ENCODE measurements at places on chromosomes 6 and 20.
A peak's percentile ranks its signal among the peaks of the same experiment; 100 is the strongest.

DNA sequence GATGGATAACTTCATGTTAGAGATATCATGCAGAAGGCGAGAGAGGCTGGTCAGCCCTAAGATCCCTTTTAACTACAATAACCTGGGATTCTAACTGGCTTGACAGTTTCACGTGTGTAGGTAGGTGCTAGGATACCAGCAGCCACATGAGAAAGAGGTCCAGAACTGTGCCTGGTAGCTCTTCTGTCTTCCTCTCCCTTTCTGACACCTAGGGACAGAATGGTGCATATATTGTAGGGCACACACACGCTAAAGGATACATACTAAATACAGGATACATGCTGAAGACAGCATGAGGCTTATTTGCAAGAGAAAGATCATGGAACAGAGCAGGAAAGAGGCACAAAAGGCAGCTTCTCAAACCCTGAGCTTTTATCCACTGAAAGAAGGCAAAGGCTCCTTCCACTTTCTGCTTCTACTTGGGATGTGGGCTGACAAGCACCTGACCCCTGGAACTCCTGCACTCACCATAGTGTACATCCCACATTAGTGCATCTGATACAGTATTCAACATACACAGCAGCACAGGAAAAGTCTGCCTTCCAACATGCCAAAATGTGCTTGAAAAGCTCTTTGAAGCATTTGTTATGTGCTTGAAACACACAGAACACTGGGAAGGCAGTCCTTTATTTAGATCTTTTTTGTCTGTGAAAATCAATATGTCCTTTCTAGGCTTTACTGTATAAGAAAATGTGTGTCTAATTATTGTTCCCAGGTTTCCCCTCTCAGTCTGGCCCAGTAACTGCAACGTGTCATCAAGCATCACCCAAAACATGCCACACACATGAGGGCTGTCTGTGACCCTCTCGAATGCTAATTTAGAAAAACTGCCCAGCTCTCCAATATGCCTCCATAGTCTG is 3.2 kb downstream of the SLC22A23 start:
- DNase-seq = no peak

GRCh38 chr6:74598462-74599393 is 607.1 kb downstream of the COL12A1 start:
- DNase-seq = no peak

- peak; percentile 19 for DNase-seq
Measured at GRCh38 chr6:125197795-125198269, 44.3 kb downstream of the TPD52L1 start.

DNA sequence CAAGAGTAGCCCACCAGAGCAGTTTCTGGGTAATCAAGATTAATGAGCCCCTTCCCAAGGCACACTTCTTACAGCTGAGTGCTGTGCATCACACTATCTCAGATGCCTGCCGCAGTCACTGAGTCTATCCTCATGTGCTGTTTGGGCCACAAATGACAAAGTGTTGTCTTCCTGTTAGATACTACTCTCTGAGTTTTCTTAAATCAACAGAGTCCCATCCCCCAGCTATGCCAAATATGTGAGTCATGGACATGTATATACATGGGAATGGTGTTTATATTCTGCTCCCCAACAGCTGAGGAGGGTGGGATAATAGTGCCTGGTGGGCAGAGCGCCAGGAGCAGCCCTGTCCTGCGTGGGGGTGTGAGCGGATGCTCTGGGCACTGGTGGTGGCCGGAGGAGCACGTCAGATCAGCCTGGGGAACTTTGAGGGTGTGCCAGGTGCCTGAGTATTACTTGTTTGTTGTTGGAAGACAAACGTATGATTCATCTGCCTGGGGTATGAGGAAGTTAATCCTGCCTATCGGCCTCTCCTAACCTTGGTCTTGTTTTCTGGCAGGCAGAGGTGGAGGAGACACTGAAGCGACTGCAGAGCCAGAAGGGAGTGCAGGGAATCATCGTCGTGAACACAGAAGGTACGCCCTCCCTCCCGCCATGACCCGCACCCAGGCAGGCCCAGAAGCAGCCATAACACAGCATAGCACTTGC is 9.6 kb downstream of the DYNLRB1 start:
- peak; percentile 98 for DNase-seq

DNA sequence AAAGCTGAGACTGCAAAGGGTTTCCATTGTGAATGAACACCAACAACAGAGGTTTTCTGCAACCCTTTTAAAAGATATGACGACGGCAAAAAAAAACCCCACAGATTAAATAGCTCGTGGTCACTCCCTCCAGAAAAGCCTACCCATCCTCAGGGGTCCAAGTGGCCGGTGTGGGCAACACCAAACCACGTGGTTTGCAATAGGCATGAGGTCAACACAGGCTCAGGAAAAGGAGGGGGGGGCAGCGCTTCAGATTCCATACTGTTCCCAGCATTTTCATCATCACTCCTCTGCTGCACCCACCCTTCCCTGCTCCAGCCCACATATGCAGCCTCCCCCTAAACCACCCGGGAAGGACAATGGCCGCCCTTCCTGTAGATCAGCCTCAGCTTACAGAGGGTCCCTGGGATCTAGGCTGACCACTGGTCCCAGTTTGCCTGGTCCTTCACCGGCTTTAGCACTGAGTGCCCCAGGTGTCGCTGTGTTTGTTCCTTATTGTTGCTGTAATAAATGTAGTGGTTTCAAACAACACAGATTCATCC is 122.8 kb upstream of the PHACTR3 start:
- no peak for DNase-seq

- DNase-seq = no peak
Measured at GRCh38 chr6:138863321-138863720, 67.4 kb downstream of the ECT2L start.

DNA sequence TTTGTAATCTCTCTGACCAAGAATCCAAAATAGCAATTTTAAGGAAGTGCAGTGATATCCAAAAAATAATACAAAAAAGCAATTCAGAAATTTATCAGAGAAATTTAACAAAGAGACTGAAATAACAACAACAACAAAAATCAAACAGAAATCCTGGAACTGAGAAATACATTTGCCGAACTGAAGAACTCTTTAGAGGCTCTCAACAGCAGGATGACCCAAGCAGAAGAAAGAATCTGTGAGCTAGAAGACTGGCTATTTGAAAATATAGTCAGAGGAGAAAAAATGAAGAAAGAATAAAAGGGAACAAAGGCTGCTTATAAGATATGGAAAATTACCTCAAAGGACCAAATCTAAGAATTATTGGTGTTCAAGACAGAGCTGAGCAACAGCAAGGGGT is 22.6 kb downstream of the GABRR1 start:
- no peak for DNase-seq

DNA sequence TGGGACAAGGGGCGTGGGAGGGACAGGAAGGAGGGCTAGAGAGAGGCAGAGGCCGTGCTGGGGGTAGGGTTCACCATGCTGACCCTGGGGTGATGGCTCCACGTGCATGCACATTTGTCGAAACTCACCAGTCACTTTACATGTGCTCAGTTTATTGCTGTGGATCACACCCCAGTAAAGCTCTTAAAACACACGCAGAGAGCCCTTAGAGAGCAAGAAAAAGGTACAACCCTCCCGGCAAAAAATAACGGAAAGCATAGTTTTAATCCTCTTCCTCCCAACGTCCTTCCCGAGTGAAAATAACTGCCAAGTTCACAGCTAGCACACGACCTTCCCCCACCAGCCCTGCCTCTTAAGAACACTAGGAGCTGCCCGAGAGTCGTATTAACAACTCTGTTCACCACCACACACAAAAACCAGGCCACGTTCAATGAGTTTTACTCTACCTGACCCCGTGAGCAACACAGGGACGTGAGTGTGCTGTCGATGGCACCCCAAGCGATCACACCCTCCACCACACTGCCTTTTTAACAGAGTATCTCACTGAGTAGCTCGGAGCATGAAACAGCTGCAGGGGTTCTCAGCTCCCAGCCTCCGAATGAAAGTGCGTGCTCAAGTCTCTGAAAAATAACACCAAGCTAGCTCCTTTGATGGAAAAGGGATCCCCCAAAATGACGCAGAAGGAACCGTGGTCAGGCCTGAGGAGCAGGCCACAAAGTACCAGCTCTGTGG is 39.7 kb downstream of the TAF4 start:
- DNase-seq = no peak

- DNase-seq = no peak
Measured at GRCh38 chr20:63475209-63475608, 2.8 kb upstream of the KCNQ2 start.

DNA sequence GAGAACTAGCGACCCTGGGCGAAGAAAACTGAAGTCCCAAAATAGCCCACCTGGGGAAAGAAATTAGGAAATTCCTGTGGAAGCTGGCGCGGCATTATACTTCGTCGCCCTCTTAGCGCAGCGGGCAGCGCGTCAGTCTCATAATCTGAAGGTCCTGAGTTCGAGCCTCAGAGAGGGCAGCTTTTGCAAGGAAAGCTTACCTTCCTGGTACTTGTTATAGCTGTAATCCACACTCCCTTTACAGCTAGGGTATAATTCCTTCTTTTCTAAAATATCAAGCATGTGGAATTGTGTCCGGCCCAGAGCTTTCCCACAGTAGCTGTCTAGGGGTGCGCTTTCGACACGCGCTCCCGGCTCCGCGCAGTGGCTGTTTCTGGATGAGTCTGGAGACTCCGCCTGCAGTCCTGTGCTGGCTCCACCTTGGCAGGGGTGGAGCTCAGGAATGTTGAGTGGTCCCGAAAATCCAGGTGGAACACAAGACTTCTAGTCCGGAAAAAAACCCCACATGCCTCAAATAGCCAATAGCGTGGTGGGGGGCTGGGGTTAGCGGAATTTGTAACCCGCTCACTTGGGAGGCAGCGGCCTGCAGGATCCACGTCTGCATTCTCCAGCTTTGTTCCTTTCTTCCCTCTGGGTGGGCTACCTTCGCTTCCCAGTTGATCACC is 83.7 kb upstream of the ZNF322 start:
- no peak for DNase-seq

GRCh38 chr6:122265755-122266154 is 133.7 kb upstream of the HSF2 start:
- no peak for DNase-seq

DNA sequence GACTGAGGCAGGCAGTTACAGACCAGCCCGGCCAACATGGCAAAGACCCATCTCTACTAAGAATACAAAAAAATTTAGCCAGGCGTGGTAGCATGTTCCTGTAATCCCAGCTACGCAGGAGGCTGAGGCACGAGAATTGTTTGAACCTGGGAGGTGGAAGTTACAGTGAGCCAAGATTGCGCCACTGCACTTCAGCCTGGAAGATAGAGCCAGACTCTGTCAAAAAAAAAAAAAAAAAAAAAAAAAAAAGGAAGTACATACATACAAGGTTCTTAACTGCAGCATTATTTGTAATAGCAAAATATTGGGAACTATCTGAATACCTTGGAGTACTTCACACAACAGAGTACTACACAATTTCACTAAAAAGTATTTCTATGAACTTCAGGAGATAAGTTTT is 183.5 kb upstream of the OLIG3 start:
- DNase-seq = no peak

DNA sequence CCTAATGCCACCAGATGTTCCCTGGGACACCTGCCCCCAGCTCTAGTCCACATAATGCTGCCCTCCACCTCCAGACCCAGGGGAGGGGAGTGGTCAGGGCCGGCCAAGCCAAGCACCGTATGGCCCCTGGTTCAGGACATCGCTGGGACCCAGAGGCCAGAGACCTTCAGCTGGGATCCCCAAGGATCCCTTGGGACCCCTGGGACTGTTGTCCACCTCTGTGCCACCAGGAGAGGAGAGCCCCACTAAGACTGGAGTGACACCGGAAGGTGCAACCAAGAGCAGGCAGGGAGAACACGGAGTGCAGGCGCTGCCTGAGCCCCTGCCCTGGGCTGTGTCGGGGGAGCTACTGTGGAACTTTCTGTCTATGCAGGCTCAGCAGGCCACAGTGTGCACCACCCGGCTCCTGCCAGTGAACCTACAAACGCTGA is 43.6 kb downstream of the CTCFL start:
- no peak for DNase-seq

- no peak for DNase-seq
Measured at GRCh38 chr6:90293319-90293953, 3.2 kb downstream of the BACH2 start.

DNA sequence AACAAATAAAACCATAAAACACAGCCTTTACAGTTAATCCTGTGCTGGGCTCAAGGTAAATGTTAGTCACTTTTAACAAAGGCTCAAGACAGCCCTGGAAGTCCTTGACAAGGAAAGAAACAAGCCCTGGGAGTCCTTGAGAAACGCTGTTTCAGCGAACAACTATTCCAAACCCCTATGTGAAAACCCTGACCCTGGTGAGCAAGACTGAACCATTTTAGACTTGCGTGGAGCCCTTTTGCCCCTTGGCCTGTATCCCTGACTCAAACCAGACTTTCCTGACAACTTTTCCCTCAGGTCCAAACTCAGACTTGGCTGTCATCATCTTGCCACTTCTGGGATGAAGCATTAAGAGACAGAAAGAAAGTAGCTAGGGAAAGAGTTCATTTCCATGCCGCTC is 180.4 kb downstream of the AIG1 start:
- DNase-seq = no peak

GRCh38 chr6:56345376-56345995 is 98.1 kb upstream of the COL21A1 start:
- no peak for DNase-seq

DNA sequence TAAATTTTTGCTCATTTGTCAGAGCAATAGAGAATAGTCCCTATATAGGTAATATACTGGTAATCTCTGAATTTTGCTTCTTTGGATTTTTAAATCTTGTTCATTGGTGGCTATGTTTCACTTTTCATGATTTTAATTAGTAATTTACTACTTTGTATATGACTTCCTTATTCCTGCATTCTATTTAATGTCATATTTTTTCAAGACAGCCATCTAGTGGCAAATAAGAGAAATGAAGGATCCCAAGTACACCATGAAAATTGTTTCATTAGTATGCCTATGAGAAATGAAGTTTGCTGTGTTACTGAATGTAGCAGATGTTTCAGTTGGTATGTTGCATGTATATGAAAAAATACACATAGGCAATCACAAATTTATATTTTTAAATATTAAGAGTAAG is 82.4 kb downstream of the ZNF292 start:
- no peak for DNase-seq

- DNase-seq = no peak
Measured at GRCh38 chr6:65501045-65501444, 206.0 kb downstream of the EYS start.

GRCh38 chr20:21289651-21290050 is 13.5 kb upstream of the XRN2 start:
- DNase-seq = no peak

- DNase-seq = no peak
Measured at GRCh38 chr20:46720776-46721425, 11.5 kb downstream of the SLC2A10 start.

GRCh38 chr6:19852927-19853326 is 15.8 kb downstream of the ID4 start:
- DNase-seq = no peak

GRCh38 chr6:97312241-97312640 is 29.2 kb upstream of the MMS22L start:
- DNase-seq = no peak

Data from Calu3 (cell line).